Stimulated activated naive CD4-positive, alpha-beta T cell treated with Interleukin-2 at 50 U/mL for 16 hours (primary cell): ENCODE measurements at places on chromosomes 11 and 22.

DNA sequence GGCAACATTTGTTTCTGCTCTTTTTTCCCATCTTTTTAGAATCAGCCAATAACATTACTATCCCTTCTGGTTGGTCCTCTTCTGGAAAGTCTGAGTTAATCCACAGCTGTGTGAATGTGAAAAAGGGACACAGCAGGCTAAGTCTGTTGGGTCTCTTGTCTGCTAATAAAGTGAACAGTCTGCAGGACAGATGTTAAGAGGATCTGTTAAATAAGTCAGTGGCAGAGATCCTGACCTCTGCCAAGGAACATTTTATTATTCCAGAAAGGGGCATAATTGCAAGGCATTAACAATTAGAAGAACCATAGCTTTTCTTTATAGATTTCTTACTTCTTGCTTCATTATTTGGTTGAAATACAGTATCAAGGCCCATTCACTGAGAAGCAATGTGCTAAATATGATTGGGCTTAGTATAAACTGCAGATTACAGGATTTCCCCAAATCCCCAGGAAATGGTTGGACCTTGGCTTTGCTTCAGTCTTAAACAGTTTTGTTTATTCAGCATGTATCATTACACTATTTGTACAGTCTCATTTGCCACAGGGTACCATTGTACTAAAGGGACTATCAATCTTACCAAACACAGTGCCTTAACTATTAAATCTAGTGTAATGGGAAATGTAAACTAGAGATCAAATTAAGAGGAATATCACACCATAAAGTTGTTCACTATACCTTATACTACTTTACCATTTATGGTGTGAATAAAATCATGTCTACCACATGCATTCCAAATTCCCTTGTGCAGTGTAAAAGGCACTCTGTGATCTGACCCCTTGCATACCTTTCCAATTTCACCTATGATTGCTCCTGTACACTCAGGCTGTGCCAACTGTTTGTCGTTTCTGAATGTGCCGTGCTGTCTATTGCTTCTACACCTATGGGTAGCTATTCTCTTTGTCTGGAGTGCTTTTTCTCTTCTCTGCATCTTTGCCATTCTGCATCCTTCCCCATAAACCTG lies 274.0 kb downstream of the SOX6 start:
- DNase-seq = no peak

DNA sequence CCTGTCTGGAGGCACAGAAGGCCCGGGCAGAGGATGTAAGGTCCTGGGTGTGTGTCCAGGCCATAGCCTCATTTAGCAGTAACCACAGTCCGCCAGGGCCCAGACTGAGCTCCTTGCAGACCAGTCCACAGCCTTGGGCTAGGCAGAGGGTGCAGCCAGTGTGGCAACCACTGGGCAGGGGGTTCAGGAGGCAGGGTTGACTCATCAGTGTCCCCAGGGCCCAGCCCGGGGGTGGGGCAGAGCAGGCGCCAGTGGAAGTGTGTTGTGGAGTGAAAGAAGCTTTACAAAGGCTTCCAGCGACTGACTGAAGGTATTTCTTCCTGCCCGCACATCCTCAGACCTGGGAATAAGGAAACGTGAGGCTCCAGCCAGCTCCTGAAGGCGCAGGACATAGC lies 27.7 kb upstream of the WNT11 start:
- DNase-seq = no peak

- DNase-seq = no peak
Measured at GRCh38 chr11:45618897-45619296, 46.5 kb downstream of the CHST1 start.

GRCh38 chr11:8717876-8718753 lies 35.5 kb downstream of the RPL27A start:
- DNase-seq = no peak

GRCh38 chr11:60924906-60925853 lies 920 bp downstream of the TMEM132A start:
- no peak for DNase-seq

- no peak for DNase-seq
Measured at GRCh38 chr22:26708256-26709009, 51.0 kb downstream of the MIAT start.

DNA sequence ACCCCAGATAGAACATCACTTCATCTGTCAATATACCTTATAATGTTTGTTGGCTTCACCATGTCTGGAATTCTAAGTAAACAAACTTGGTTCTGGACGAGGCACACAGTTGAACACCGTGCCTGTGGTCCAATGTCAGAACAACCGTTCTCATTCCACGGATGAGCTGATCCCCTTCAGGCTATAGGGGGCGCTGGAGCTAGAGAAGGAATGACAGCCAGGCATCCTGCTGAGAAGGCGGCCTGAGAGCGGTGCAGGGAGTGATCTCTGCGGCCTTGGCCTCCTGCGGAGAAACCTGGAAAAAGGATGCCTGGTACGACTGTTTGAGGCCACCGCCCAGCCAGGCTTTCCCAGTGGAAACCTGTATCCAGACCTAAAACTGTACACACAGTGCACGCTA lies 48.7 kb downstream of the FDX1 start:
- no peak for DNase-seq

- no peak for DNase-seq
Measured at GRCh38 chr11:2509481-2510001, 64.7 kb downstream of the KCNQ1 start.

DNA sequence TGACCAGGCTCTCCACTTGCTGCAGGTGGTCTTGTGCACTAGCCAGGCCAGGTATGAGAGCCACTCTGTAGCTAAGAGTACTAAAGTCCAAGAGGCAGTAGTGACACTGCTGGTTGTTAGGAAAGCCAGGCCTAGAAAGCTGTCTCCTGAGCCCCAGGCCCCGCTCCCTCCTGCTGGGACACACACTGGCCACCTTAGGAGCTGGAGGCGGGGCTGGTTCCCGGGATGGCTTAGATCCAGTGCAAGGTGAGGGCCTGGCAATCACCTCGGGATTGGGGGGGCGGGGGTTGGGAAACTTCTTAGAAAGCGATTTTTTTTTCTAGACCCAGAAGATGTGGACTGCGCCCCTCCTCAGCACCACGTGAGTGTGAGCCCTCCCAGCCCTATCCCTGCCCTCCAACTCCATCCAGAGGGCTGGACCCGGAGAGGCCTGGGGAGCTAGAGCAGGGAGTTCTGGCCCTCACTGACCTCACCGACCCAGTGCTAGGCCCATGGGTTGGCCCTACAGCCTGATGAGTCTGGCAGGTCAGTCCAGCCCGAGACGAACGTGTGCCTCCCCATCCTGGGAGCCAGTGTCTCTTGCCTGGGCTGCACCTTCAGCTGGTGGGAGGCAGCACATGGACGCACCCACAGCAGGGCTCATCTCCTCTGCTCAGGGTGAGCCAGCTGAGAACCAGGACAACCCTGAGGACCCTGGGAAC lies 18.1 kb downstream of the SLC37A2 start:
- no peak for DNase-seq

- DNase-seq = no peak
Measured at GRCh38 chr11:24437123-24437522, 59.7 kb upstream of the LUZP2 start.

DNA sequence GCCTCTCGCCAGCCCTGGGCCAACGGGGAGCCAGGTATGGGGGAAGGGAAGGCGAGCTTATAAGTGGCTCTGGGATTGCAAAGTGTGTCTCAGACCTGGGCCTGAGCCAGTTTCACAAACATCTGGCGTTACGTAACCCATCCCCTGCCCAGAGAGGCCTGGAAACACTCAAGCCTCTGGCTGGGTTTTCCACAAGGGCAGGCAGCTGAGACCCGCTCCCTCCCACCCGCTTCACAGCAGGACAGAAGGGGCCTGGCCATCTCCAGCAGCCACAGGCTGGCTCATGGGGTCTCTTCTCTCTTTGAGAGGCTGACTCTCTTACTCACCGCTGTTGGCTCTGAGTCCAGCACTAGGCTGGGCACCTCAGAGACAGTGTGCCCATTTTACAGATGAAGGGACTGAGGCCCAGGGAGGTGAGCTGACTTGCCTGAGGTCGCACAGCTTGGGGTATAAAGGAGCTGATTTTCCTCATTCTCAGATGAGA lies 44.5 kb downstream of the TRIOBP start:
- DNase-seq = no peak

- DNase-seq = no peak
Measured at GRCh38 chr22:29703569-29704195, 16.1 kb upstream of the CABP7 start.

DNA sequence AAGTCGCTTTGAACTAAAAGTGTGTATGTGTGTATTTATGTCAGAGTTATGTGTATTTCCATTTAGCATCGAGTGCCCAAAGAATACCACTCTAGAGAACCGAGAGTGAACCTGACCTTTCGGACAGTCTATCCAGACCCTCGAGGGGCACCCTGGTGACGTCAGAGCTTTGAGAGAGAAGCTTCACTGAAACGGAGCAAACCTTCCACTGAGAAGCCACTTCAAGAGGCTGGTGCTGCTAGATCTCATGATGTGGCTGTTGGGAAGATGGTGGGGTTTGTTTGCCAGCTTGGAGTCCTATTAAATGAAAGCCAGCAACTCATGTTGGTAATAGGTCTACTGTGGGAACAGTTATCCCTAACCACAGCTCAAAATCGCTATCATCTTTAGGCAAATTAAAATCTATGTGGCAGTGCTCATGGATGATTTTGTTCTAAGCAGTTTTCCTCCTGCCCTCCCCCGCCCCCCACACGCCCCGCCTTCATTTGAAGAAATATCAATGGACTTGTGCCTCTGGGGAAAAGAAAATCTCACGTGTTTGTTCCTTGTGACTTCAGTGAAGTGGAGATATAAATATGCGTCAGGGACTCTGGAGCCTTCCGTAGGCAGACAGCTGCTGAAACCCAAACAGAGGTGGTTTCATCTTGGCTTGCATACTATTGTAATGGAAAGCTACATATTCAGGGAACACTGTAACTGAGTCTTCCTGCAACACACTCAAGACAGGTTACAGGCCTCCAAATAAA lies 22.4 kb upstream of the C11orf96 start:
- no peak for DNase-seq

- no peak for DNase-seq
Measured at GRCh38 chr22:21041937-21042336, 3.8 kb upstream of the LRRC74B start.

GRCh38 chr22:21028277-21029251 lies 3.8 kb downstream of the SLC7A4 start:
- DNase-seq = no peak

DNA sequence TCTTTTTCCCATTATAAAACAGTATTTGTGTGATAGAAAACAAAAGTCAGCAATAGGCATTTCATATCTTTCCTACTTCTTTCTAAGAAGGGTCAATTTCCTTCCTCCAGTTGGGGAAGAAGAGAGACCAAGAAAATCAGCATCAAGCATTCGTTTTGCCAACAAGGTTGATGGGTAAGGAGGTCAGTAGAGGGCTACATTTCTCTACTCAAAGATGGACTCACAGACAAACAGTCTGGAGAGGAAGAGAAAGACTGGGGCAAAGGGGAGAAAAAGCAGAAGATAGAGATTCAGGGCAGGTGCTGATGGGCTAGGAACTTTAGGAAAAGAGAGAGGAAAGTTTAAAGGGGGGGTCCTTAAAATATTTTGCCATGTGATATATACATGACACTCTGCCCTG lies 8.6 kb upstream of the MTNR1B start:
- no peak for DNase-seq

GRCh38 chr22:40965936-40966725 lies 15.0 kb downstream of the RBX1 start:
- DNase-seq = no peak

- DNase-seq = no peak
Measured at GRCh38 chr11:125569915-125570621, 791 bp downstream of the EI24 start.

- DNase-seq = no peak
Measured at GRCh38 chr11:36121054-36121453, 168.2 kb downstream of the COMMD9 start.

DNA sequence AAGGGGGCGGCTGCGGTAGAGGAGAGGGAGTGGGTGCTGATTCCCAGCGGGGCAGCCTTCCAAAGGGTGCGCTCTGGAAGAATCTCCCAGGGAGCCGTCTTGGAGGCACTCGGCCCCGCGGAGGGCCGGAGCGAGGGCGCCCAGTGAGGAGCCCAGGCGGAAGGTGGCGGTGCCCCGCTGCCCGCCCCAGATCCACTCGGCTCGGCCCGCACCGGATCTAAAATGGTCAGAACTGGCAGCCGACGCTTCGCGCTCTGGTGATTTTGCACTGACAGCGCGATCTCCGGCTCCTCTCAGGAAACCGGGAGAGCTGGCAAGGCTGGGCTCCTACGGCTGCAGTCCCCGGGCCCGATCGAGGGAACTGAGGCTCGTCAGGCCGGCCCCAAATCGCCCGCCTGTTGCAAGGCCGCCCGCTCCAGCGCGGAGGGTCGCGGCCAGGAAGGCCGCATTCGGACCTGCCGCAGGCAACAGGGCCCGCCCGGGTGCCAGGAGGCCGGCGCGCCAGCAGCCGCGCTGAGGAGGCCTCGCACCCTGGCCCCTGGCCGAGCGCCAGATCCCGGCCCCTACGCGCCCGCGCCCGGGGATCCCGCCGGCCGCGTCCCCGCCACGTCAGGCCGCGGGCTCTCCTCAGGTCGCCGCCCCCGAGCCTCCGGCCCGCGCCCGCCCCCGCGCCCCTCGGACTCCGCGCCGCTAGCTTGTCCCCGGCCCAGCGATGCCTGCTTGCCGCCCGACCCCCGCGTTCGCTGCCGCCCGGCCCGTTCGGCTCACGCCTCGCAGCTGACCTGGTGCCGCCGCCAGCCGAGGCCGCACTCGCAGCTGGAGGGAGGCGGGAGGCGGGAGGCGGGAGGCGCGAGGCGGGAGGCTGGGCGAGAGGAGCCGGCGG lies at the start of gene KLHL22:
Gene KLHL22 (minus strand): TSS at position 818 of the 883 bp plus-strand sequence. CDS start 6,584 bp downstream, outside the sequence.
- DNase-seq = no peak

GRCh38 chr11:34805937-34806336 lies 110.2 kb downstream of the APIP start:
- no peak for DNase-seq

GRCh38 chr11:58576887-58577471 lies 1.3 kb upstream of the LPXN start:
- DNase-seq = no peak

GRCh38 chr22:49705972-49706352 lies 121.7 kb downstream of the BRD1 start:
- no peak for DNase-seq

DNA sequence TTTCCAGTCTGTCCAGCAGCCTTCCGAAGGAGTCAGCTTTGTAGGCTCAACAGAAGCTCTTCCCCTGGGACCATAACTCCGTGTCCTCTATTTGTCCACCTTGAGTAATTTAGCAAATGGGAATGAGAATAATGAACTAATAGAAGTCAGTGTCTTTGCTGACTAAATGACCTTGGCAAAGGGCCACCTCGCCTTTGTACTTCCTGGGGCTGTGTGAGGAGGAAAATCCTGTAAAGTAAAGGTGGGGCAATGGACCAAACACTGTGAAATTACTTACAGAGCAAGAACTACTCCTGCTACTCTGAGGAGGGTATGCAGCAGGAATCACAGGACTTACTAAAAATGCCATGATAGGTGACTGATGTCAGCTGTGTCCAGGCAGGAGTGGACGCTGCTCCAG lies 36.2 kb upstream of the CSNK2A3 start:
- no peak for DNase-seq

- peak; percentile 40 for DNase-seq
Measured at GRCh38 chr11:74388678-74389327, 9.4 kb downstream of the PGM2L1 start.
